ENCODE measurements at places on chromosomes 2 and 18.

GRCh38 chr18:75307530-75307929, 96.9 kb downstream of the TSHZ1 start:
- no peak for DNase-seq

GRCh38 chr2:23545396-23545795, 160.4 kb downstream of the KLHL29 start:
- no peak for DNase-seq

GRCh38 chr2:200862532-200863000, 1.9 kb downstream of the CLK1 start:
- peak; percentile 78 for DNase-seq

GRCh38 chr18:9482790-9483189, 7.5 kb downstream of the RALBP1 start:
- DNase-seq: no peak

DNA sequence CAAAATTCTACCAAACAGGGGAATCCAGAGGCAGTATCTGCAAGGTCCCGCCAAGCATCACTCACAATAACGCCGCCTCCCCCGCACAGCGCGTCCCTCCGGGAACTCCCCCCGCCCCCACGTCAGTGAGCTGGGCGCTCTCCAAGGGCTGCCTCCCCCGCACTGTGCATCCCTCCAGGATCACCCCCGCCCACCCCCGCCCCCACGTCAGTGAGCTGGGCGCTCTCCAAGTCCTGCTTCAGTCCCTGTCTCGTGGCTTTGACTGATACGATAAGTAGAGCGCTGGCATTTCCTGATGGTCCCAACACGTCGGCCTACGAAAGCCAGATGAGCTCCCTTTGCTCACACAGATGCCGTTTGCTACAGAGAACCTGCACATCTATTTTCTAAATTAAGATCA, 130.7 kb upstream of the TPO start:
- no peak for DNase-seq

- DNase-seq: peak; percentile 74
Observed at GRCh38 chr18:22166069-22166950, 3.1 kb upstream of the GATA6 start.

- DNase-seq: no peak
Observed at GRCh38 chr2:85662899-85663593, 5.0 kb downstream of the SFTPB start.

DNA sequence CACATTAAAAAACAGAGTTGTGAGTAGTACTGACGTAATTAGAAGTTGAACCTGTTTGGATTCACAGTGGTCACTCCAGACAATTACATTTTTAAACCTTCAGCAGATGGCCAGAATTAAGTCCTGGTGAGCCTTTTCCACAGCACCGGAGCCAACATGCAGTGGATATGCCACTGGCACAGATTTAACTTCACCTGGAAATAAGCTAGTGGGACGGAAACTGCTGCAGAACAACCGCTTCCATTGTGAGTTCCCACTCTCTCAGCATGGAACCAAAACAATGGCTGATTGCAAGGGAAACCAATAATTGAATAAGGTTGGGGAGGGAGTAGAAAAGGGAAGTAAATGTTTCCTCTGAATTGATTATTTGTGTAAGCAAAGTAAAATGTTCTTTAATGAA, 515.1 kb downstream of the STK39 start:
- no peak for DNase-seq

DNA sequence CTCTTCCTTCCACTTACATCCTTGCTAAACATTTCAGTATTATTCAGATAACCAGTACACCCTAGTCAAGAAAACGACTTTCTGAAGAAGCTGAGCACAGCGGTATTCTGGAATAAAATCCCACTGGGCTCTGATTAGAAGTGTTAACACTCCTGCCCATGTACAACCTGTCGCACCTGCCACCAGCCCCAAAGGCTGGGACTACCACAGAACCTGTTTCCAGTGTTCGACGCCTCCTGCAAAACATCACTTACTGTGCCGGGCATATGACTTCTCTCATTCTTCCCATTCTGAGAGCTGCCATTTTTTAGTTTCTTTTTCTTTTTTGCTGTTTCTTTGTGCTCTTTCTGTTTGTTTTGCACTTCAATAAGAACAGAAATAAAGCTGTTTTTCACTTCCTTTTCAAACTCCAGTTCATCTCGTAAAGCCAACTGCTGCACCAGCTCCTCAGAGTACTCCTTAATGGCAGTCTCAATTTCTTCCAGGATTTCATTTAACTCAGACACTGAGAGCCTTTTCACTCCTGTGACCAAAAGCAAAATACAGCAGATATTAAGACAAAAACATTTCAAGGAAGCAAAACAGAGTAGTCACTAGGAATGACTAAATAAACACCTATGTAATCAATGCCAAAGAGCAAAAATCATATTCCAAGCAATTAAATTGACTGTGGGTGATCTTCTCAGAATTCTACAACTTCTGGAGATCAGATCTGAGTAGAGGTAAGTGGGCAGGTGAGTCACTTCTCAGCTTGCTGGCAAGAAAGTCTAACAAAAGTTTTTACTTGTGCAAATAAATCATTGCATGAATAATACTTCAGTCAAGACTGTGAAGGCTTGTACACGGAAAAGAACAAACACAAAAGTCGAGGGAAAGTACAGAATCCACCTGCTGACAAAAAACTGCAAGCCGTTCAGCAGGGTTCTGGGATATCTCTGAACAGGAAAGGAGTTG, 19.3 kb downstream of the FEZ2 start:
- no peak for DNase-seq

- no peak for DNase-seq
Observed at GRCh38 chr2:179376881-179377280, 112.2 kb upstream of the SESTD1 start.

GRCh38 chr2:41414486-41415230, 633.2 kb upstream of the PKDCC start:
- peak; percentile 41 for DNase-seq

- DNase-seq: no peak
Observed at GRCh38 chr2:178886006-178886405, 78.8 kb upstream of the TTN start.

GRCh38 chr2:215680605-215681598, 245.0 kb upstream of the FN1 start:
- DNase-seq: peak; percentile 4

DNA sequence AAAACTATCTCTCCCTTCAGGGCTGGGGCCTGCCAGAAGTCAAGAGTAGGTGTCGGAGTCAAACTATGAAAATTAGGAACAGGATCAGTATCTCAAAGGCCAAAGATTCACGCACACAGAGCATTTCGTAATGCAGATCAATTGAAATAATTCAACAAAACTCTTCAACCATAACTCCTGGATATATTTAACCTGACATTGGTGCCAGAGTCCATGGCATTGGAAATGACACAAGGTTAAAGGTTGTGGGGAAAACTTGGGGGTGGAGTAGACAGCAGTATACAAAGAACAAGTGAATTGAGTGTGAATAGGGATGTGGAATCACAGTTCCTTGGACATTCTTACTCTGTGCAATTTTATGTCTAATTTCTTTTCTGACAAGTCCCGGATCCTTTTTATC, 788.0 kb upstream of the GYPC start:
- DNase-seq: no peak

GRCh38 chr2:3192920-3193319, 184.7 kb downstream of the EIPR1 start:
- no peak for DNase-seq

GRCh38 chr2:222733846-222734702, 62.6 kb downstream of the MOGAT1 start:
- no peak for DNase-seq

DNA sequence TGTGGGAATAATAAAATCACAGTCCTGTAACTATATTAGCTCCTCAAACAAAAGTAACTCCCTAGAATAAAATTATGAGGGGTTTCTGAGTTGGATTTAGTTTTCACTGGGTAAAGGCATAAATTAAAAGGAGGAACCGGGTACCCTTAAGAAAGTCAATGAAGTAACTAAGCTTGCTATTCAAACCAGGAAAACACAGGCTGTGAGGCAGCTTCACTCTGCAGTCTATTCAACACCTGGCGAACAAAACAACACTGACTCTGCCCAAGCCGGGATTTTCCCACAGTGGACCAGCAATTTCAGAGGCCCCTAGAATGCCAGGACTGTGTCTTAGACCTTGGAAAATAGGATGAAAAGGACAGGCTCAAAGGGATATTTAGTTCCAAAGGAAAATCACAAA, 24.6 kb upstream of the CREB1 start:
- no peak for DNase-seq

DNA sequence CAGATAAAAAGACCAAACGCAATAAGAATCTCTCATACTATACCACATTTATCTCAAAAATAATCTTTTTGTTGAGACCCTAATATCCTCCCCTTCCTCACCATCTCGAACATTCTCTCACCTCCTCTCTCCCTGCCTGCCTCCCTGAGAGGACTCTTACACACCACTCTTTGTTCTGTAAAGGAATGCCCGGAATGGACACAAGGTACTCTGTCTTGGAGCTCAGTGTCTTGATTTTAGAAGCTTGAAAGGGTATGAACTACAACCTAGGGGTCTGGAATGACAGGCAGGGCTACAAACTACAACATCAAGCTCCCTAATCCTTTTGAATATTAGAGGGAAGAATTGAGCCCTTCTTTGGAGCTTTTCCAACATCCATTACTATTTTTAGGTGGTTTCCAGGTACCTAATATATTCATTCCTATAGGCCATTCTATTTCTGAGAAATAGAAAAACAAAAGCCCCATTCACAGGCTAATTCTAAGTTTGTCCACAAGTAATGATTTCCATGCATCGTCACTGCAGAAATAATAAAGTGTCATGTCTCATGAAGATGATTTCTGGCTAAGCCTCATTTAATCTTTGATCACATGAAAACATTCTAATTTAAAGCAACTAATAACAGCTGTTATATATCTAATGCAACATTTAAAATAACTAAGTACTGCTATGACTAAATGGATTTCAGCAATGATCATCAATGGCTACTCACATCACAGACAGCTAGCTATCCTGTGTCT, 60.6 kb downstream of the LRP2 start:
- peak; percentile 63 for DNase-seq

- DNase-seq: no peak
Observed at GRCh38 chr18:50886929-50887328, 8.0 kb downstream of the ME2 start.

GRCh38 chr2:159029936-159030335, 61.5 kb downstream of the TANC1 start:
- DNase-seq: no peak

DNA sequence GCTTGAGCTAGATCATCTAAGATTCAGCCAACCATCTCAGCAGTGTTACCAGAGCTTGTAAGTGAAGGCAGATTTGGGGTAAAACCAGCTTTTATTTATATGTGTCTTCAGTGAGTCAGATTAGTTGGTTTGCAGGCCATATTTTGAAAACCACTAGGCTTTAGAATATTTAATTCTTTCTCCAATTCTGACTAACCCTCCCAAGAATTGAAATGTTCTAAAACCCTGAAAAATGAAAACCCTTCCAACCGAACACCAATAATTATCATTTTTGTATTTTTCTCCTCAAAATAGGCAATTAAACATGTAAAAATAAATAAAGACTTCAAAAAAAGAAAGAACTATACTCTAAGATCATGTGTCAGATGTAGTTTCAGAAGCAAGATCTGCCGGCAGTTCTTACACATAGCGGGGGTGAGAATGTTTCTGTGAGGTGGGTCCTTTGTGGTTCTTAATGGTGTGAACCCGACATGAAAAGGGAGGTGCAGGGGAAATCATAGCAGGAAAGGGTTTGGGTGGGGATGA, 14.2 kb downstream of the PLEK start:
- no peak for DNase-seq

DNA sequence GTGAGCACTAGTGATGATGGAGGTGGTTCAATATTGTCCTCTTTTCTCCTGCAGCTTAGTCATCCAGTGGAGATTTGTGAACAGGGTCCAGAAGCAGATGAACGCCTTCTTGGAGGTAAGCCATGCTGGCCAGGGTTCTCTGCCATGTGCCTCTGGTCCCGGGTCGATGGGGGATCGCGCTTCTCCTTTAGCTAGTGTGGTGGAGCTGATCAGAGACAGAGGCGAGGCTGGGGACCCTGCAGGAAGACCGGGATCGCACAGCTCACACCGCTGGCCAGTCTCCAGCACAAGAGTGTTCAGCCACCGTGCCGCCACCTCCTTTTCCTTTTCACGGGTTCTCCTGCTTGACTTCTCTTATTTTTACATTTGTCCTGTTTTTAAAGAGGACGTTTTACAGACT, 243.4 kb downstream of the ALPK2 start:
- no peak for DNase-seq

- no peak for DNase-seq
Observed at GRCh38 chr2:9782197-9782719, 61.0 kb upstream of the TAF1B start.

- DNase-seq: peak; percentile 76
Observed at GRCh38 chr2:237413777-237414661, at the start of gene COL6A3. TSS of gene COL6A3 (minus strand) at chr2:237414164. CDS start at chr2:237396817, 17,347 bp downstream.

- no peak for DNase-seq
Observed at GRCh38 chr2:98891591-98891990, 44.4 kb downstream of the CRACDL start.

GRCh38 chr2:218074031-218074430, 5.0 kb downstream of the RUFY4 start:
- DNase-seq: peak; percentile 22

- no peak for DNase-seq
Observed at GRCh38 chr2:213934560-213934959, 476.3 kb upstream of the VWC2L start.

DNA sequence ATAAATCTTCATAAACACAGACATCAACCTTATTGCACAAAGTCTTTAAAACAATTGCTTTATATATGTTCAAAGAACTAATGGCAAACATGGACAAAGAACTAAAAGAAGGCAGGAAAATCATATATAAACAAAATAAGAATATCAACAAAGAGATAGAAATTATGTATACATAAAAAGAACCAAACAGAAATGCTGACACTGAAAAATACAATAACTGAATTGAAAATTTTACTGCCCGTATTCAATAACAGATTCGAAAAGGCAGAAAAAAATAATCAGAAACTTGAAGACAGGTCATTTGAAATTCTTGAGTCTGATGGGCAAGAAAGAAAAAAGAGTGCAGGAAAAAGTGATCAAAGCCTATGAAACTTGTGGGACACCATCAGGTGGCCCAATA, 22.0 kb upstream of the TFCP2L1 start:
- DNase-seq: no peak

GRCh38 chr18:3283253-3283863, 21.4 kb downstream of the MYL12B start:
- DNase-seq: no peak

DNA sequence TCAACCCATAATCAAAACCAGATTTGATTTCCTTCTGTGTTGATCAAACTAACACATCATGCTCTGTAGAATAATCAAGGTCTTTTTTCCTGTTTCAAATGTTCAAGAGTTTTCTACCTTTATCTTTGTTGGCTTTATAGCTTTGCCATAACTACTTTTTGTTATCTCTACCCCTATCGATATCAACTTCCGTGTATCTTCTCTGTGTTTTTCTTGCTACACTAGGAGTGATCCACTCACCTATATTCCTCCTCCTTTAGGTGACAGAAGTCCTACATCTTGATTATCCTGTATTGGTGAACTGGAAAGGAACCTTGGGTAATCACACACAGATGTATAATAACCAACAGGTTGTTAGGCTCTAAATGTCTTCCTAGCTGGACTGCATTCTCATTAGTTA, 85.5 kb downstream of the LTBP1 start:
- no peak for DNase-seq
